ENCODE measurements at places on chromosomes 2 and 18.

GRCh38 chr2:84846741-84847142, 34.1 kb downstream of the TRABD2A start:
- DNase-seq: no peak

- no peak for DNase-seq
Measured at GRCh38 chr2:46335391-46336282, 38.4 kb downstream of the EPAS1 start.

DNA sequence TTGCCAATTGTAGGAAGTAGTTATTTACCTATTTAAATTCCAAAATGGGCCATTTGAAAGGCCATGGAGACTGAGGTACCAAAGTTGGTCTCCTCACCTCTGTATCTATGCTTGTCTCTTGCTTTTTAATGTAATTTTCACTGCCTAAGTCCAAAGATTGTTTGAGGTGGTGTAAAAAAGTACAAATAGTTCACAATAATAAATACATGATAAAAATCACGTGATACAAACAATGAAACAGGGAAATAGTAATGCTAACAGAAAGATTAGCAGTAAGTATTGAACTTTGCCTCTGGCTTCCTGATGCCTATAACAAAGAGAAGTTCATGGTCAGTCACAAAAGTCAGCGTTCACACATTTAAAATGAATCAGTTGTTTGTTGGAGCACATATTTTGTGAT, 67.6 kb downstream of the CNTNAP5 start:
- no peak for DNase-seq

- DNase-seq: no peak
Measured at GRCh38 chr18:75241705-75242104, 31.1 kb downstream of the TSHZ1 start.

DNA sequence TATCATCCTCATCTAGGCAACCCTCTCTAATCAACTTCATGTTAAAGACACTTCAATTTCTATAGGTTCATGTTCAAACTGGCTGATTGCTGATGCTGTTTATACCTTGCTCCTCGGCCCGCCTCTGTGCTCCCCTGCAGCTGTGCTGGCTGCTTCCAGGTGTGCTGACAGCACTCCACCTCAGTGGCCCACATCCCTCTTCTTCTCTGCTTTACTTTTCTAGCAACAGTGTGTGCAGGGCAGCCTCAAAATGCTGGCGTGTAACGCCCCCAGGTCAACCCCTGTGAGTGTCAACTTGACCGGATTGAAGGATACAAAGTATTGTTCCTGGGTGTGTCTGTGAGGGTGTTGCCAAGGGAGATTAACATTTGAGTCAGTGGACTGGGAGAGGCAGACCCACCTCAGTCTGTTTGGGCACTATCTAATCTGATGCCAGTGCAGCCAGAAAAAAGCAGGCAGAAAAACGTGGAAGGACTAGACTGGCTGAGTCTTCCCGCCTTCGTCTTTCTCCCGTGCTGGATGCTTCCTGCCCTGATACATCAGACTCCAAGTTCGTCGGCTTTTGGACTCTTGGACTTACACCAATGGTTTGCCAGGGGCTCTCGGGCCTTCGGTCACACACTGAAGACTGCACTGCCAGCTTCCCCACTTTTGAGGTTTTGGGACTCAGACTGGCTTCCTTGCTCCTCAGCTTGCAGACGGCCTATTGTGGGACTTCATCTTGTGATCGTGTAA, 94.7 kb downstream of the COL6A3 start:
- DNase-seq: no peak

- DNase-seq: no peak
Measured at GRCh38 chr2:179793238-179793637, 68.2 kb downstream of the ZNF385B start.

- no peak for DNase-seq
Measured at GRCh38 chr2:1713142-1713838, 31.0 kb downstream of the PXDN start.

GRCh38 chr2:206230060-206230762, 44.3 kb upstream of the ZDBF2 start:
- DNase-seq: no peak

- DNase-seq: no peak
Measured at GRCh38 chr2:237412988-237413776, 782 bp downstream of the COL6A3 start.

DNA sequence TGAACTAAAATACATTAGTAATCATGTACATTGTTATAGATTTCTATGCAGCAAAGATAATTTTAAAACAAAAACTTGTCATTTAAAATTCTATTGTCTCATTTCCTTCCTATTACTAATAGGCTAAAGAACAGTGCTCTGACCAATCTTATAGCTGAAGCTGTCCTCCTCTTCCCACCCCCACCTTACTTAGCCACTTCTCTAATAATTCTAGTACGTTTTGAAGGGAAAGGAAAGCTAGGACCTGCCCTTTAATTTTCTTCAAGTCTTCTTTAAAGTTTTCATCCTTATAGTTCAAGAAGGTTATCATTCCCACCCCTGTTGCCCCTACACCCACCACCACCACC, 121.6 kb downstream of the RBMS1 start:
- no peak for DNase-seq

DNA sequence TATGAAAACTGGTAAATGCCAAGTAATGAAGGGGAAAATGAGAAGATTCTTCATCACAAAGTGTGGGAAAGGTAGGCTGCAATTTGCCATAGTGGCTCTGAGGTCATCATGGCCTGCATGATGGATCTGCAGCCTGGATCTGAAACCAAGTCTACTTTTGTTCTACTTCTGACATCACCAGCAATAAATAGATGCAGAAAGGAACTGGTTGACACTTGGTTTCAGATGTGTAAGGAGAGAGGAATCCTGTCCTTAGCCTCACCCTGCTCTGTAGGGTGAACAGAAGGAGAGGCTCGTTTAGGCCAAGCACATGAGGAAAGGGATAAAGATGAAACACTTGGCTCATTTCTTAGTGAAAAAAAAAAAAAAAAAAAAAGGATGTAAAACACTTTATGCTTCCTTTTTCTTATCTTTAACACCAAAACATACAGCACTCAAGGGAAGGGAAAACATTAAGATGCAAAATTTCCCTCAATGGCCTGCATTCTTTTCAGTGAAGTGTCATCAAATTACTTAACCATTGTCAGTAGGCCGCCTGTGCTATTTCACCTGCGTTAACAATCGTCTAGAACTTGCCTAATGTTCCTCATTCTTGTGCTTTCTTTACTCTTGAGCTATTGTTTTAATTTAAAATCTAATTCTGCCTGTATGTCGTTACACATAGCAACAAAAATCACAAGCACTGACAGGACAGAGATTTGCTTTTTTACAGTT, 3.9 kb downstream of the NEB start:
- DNase-seq: no peak

DNA sequence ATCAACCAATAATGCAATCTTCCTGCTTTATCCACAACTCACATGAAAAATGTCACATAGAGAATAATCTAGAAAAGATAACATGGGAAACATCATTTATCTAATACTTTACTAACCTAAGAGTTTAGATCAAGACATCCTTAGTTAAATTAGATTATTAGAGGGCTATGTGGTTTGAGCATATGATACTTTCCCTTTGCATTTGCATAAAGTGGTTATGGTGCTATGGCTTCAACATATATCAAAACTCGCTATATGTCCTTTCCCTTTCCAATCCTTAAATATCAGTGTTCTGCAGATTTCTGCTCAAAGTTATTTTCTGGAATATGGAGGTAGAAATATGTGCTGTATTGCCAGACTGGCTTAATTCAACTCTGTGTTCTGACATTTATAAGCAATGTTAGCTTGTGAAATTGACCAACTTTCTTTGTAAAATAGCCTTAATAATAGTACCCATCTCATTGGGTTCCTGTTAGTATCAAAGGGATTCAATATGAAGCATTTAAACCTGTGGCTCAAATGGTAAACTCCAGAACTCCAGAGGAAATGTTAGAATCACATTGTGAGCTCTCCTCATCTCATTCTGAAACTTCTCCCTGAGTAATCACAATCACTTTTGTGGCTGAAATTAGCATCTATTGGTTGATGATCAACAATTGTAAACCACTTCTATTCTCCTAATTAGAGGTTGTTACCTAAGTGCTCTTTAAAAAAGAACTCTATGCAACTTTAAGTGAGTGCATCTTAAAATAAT, 1089.9 kb upstream of the SLC39A10 start:
- no peak for DNase-seq

- DNase-seq: no peak
Measured at GRCh38 chr2:54318821-54319220, 62.8 kb upstream of the TSPYL6 start.

DNA sequence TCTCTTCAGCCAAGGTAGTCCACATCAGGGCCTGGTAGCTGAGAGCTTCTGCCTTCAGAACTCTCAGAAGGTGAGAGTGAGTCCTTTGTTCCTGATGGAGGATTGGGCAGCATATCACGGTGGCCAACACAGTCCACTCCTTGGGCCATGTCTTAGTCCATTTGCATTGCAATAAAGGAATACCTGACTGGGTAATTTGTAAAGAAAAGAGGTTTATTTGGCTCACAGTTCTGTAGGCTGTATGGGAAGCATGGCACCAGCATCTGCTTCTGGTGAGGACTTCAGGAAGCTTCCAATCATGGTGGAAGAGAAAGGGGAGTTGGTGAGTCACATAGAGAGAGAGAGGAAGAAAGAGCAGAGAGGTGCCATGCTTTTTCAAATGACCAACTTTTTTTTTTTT, 98.8 kb downstream of the ADCYAP1 start:
- DNase-seq: no peak

GRCh38 chr2:35410431-35411061, 945.0 kb upstream of the CRIM1 start:
- peak; percentile 3 for DNase-seq

GRCh38 chr18:27848336-27848735, 328.6 kb downstream of the CDH2 start:
- DNase-seq: no peak

- DNase-seq: no peak
Measured at GRCh38 chr2:209653134-209653533, 118.5 kb upstream of the UNC80 start.

- no peak for DNase-seq
Measured at GRCh38 chr2:48944956-48945355, 189.4 kb upstream of the LHCGR start.

- DNase-seq: no peak
Measured at GRCh38 chr2:215465256-215465655, 29.4 kb upstream of the FN1 start.

- no peak for DNase-seq
Measured at GRCh38 chr2:184599054-184599871, 934 bp downstream of the ZNF804A start.

DNA sequence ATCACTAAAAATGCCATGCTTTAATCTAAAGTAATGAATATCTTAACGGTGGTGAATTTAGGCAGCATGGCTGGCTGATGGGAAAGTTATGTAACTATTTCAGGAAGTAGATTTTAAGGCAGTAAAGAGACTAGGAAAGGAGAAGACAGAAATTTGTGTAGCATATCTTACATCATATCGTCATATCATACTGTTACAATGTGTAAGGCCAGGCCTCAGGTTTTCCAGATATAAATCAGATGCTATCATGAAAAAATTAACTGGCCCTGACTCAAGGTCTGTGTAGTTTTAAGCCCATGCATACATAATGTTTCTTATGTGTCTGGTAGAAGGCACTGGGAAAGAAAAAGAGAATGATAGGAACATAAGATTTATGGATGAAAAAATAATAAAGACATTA, 8.9 kb upstream of the FAP start:
- DNase-seq: no peak

DNA sequence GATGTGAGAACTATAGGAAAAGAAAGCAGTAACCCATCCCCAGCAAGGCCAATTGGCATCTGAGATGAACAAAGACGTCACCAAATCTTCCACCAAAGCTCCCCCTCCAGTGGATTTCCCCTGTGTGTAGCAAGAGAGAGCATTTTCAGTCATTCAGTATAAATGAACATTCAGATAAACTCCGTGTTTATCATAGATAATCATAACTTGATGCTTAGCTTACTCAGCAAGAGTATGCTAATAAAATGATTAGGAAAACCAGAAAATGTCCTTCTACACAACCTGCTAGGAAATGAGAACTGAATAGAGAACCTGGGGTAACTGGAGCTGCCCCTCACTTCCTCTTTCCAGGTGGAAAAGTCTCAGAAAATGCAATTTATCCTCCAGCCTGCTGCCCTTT, 198.0 kb upstream of the CCDC150 start:
- DNase-seq: no peak

DNA sequence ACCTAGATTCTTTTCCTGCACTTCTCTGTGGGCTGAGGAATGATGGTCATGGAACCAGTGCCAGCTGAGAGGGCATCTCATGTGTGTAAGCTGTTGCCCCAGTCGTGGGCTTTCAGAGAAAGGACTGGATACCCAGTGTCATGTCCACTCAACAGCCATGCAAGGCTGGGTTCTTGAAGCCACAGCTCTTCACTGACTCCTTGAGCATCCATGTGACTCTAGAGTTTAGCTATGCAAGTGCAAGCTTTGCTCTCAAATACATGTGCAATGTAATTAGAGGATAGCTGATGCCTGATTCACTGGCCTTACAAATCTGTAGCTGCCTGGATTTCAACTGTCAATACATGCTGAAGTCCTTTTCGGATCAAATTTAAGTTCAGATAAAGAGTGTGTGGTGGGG, 46.8 kb upstream of the EML6 start:
- DNase-seq: no peak

GRCh38 chr2:26086155-26086637, 52.3 kb downstream of the RAB10 start:
- DNase-seq: no peak

- no peak for DNase-seq
Measured at GRCh38 chr2:98664323-98664722, 55.9 kb downstream of the UNC50 start.

DNA sequence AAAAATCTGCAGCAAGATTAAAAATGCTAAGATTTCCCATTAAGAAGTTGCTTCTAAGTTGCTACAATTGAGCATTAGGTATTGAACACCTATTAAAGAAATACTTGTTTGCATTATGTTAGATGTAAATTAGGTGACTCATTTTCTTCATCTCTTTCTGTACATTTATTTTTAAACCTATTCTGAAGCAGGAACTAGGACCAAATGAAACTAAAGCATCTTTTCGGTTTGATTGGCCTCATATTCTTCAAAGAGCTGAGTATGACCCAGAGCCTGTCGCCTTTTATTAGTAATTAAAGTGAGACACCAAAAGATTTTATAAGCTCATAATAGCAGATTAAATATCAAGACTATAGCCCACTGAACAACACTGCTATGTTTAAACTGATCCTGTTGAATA, 83.4 kb upstream of the ZEB2 start:
- DNase-seq: no peak

DNA sequence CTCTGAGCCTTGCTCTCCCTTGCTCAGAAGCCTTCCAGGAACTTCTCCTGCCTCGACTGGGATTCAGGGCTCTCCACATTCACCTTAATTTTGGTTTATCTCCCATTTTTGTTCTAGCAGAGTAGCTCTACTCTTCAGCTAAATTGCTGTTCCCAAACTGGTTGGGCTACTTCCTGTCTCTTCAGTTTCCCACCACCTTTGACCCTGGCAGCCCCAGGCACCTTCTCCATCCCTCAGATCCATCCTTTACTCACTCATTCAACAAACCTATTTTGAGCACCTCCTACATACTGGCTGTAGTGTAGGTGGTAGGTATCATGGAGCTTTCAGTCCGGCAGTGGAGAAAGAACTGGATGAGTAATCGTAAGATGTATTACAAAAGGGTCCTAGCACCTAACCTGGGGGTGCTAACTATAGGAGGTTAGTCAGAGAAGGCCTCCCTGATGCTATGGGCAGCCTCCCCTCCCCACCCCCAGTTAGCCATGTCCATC, 26.3 kb downstream of the MERTK start:
- DNase-seq: no peak

- DNase-seq: no peak
Measured at GRCh38 chr2:101208830-101209229, 43.9 kb upstream of the CNOT11 start.

- no peak for DNase-seq
Measured at GRCh38 chr2:152646775-152647174, 70.5 kb downstream of the PRPF40A start.
